ENCODE measurements at places on chromosomes 3 and 15.

DNA sequence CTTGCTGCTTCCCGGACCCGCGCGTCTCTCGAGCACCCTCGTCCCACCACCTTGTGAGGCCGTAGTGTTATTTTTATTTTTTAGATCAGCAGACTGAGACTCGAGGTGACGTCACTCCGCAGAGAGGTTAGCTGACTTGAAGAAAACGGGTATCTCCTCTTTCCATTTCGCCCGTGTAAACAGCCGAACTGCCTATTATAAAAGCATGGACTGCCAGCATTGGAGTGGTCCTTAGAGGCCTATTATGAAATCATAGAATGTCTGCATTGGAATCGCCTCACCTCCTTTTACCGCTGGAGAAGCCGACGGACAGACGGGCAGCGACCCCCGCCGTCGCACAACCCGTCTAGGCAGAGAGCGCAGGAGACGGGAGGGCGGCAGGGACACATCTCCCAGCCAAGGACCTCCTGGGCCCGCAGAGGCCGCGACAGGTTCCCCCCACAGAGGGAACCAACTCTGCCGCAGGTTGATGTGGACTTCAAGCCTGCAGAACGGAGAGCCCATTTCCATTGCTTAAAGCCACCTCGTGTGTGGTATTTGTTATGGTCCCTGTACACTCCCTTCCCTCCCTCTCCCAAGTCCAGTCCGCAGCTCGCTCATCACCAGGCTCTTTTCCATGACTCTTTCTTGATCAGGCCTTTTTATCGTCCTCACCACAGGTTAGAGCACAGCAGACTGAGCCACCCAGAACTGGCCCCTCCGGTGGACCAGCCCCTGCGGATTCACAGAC is 540 bp upstream of the PPP1R2 start:
- DNase-seq, result no peak

DNA sequence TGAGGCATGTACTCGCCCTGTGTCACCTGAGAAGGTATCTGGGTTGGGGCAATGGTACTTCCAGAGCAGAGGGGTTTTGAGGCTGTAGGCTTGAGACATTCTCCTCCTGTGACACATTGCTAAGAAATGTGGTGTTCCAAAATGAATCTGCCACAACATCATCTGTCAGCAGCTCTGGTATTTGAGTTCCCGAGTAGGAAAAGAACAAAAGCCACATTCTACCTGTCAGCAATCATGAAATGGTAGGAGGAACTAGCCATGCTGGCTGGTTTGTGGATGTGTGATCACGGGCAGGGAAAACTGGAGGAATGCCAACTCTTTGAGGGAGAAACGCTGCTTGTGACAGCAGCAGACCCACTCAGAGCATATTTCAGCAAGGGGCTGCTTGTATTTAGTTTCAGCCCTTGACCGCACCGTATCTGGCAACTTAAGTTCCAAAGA is 579.4 kb upstream of the TBL1XR1 start:
- no peak for DNase-seq

DNA sequence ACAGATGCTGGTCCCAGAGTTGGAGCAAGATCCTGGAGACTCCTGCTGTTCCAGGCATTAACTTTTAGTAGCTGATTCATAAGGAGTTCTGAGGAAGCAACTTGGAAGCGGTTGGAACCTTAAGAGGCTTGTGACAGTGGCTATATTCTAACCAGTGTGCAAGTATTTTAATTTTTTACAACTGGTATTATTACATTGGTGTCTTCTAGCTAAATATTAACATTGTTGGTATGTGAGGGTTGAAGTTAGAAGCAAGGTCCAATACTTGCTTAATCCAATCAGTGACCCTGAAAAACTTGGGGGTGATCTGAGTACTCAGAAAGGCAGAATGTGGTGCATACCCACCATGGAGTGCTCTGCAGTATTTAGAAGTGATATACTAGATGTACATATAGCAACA is 1.5 kb upstream of the OR4F15 start:
- no peak for DNase-seq

DNA sequence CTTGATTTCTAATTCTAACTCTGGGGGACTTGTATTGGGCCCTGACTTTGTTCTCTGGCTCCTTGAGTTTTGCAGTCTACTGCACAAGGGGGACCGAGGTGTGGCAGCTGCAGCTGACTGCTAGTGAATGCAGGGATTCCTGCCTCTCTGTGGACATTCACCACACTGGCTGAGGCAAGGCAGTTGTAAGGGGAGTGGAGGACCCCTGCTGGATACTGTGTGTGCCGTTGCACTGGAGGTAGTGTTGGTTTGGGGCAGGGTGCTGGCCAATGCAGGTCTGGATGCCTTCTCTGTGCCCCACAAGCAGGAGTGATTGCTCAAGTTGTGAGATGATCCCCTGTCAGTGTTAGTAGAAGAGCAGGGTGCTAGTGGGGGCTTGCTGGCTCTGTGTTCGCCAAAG is 626.1 kb downstream of the SQOR start:
- no peak for DNase-seq

DNA sequence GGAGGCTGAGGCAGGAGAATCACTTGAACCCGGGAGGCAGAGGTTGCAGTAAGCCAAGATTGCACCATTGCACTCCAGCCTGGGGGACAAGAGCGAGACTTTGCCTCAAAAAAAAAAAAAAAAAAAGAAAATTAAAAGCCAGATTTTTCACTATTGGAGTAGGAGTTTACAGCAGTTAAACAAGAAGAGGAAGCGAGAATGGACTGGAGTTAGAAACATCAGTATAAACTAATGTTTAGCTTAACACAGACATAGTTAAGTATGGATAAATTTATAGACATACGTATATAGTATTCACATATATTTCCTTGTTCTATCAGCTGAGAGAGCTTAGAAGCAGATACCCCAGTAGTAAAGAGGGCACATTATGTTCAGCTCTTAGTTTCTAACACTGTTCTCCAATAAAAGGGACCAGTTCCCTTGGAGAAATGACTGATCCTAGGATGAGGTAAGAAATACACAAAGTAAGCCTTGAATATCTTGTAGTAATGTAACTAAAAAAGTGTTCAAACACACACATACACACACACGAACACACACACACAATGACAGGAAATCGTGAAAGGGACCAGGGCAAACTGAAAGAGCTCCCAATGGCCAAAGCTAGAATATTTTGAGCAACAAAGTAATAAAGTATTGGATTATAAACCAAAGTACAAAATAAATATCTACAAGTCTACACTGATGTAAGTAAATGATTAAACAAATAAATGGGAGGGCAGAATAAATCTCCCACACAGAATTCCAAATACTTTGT is 25.1 kb downstream of the PIK3CB start:
- no peak for DNase-seq

GRCh38 chr3:161423911-161424522 is 52.7 kb upstream of the SPTSSB start:
- DNase-seq, result no peak

DNA sequence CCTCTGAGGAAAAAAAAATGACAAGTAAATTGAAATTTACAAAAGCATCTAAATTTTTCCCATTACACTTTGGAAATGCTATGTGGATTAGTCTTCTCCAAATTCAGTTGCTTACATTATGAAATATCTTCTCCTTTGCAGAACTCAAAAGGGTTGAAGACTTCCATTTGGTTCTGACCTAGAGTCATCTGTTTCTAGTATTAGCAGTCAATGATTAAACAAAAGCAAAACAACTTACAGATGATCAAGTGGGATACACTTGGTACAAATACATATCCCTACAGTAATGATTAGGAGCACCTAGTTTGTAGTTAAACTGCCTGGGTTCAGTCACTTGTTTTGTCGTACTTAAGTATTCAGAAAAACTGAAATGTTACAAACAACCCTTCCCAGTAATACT is 136.2 kb downstream of the MBNL1 start:
- no peak for DNase-seq

GRCh38 chr3:193029800-193030199 is 112.1 kb upstream of the MB21D2 start:
- DNase-seq, result no peak

DNA sequence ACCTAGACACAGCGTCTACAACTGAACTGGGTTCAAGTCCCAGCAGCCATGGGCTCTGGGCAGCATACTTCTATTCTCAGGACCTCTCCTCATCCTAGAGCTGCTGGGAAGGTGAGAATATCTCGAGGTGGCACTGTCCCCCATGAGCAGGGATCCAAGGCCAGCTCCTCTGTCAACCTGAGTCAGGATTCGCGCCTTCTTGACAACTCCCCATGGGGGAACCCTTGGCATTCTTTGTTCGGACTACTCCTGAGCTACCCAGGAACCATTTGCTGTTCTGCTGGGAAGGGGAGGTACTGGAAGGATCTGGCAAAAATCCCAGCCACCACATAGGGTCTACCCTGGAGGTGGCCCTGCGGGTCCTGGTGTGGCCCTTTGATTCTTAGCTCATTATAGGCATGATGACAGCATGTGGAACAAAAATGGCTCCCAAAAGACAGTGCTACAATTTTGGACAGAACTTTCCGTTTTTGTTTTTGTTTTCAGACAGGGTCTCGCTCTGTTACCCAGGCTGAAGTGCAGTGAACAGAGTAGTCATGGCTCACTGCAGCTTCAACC is 22.3 kb downstream of the PLXNB1 start:
- no peak for DNase-seq

GRCh38 chr3:58059349-58060321 is 51.4 kb downstream of the FLNB start:
- peak; percentile 75 for DNase-seq

DNA sequence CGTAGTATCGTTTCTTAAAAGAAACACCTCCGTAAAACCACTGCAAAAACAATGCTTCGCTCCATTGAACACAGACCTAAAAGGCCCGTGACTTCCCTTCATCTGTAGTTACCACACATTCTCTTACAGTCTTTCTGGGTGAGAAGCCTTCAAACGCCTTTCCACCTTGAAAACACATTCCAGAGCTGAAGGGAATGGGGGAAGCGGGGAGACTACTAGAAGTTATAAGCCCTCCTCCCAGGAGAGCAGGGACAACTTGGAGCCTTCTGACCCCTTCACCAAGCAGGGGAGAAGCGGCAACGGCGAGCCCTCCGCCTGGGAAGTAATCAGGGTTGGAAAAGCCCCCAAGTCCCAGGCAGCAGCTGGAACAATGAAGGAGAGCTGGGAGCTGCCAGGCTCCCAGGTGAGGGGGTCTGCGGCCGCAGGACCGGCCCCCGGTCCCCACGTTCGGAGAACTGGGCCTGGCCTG is 461 bp downstream of the SECISBP2L start:
- peak; percentile 26 for DNase-seq

DNA sequence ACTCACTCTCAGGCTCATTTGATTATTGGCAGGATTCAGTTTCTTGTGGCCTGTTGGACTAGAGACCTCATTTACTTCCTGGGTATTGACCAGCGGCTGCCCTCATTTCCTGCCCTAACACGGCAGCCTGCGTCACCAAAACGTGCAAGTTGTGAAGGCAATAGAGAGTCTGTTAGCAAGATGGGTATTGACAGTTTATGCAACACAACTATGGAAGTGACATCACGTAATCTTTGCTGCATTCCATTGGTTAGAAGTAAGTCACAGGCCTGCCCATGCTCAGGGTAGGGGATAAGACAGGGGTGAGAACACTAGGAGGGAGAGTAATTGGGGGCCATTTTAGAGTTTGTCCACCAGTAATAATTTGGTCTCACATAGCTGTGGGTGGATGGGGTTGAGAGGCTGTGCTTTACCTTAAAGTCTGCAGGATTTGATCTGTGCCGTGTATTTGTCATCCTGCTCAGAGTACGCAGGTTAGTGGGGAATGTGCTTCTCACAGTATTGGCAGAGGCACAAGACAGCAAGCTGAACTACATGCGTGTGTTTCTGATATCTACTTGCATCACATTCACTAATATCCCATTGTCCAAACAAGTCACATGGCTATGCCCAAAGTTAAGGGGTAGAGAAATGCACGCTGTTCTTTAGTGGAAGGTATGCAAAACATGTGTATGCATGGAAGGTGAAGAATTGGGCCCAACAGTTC is 83.3 kb downstream of the EDEM1 start:
- DNase-seq, result no peak

DNA sequence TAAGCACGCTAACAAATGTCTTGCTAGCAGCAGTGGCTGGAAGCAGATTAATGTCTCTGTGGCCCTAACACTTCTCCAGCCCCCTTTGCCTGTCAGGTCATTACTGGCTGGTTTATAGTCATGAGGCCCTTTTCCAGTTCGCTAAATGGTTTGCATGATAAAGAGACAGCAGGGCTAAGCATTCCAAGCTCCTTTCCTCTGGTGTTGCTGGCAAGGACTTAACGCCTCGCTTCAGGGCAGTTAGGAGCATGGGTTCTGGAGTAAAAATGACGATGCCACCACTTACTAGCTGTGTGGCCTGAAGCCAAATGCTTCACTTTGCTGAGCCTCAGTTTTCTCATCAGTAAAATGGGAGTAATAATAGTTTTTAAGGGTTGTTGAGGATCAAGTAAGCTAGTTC is 185.9 kb downstream of the MEGF11 start:
- no peak for DNase-seq

DNA sequence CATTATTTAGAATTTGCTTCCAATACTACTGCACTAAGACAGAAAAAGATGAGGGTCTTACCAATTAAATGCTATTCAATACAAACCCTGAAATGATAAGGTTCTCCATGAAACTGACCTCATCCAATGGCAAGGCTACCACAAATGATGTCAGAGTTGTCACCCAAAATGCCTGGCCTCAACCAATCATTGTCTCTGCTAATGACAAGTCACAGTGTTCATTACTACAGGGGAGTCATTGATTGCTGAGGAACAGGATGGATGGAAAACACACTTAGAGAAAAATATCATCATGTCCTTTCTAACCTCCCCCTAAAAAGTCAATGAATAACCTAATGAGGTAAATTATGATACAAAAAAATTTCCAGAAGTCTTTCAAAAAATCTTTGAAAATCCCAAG is 91.0 kb downstream of the FOXP1 start:
- no peak for DNase-seq

DNA sequence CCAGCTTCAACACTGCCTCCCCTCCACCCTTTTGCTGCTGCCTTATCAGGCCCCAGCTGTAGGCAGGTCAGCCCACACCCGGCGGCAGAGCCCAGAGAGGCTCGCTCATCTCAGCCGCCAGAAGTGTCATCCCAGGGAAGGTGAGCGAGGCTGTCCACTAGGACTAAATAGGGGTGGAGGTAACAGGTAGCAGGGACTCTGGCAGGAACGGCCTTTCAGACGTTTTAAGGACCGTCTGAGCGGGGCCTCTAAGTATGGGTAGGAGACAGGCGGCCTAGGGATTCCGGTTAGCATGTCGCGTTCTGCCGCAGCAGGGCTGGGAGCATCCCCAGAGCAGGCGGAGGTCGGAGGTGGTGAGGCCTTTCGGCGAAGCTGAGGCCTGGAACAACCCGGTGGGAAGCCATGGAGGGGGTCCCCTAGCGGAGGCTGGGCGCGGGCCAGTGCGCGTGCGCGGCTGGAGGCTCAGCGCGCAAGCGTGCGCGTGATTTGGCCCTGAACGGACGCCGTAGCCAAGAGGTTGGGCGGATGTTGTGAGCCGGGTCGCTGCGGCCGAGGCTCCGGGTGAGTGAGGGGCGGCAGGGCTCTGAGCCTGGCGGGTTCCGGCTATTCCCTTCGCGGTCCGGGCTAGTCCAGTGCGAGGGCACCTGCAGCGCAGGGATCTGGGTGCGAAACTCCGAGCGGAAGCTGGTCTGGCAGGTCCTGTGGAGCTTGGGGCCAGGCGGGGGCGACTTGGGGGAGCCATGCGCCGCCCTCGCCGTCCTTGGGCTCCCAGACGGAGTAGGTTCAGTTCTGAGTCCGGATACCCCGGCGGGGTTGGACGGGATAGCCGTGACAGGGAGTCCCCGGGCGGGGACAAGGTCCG is at the start of the genes MST1 and RNF123:
MST1 (minus strand) TSS at position 429 of the 862 bp plus-strand sequence. CDS start 783 bp downstream, outside the sequence.
RNF123 (plus strand) TSS at position 512 of the 862 bp plus-strand sequence. CDS start 1,609 bp downstream, outside the sequence.
- DNase-seq, result peak; percentile 85

Measured in MG63 (cell line).